ENCODE measurements at places on chromosomes 12 and 14.

DNA sequence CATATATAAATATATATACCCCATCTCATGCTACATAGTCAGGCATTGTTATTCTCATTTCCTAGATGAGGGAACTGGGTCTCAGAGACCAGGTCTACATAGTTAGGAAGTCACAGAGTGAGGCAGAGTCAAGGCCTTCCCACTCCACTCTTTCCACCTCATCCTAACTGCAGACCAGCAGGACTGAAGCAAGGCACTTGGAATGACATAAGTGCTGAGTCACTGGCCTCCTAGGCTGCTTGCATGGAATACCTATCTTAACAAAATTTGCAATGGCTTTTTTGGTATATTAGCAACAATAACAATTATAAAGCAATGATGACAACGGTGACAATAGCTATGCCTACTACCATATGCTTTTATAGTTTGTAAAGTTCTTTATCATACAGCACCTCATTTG lies 5.4 kb upstream of the ANO4 start:
- DNase-seq: no peak

- DNase-seq: no peak
These were observed 38.8 kb downstream of the DIO2 start for GRCh38 chr14:80172375-80173051.

DNA sequence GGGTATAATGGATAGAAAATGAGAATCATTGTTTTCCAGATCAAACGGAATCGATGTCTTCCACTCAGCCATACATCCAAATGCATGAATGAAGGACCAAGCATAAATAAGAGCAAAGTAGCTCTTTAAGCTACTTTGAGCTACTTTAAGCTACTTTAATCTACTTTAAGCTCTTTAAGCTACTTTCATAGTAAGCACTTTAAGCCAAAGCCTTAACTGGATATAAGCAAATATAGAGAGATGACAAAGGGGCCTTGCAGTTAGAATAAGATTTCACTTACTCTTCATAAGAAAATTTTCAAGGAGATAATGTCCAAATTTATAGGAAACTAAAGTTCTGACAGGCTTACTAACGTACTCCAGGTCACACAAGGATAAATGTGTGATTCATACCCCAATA lies 355.6 kb upstream of the KITLG start:
- no peak for DNase-seq

- DNase-seq: peak; percentile 58
These were observed 43.0 kb upstream of the TSPAN9 start for GRCh38 chr12:3034067-3034750.

- no peak for DNase-seq
These were observed 3.4 kb upstream of the TMEM19 start for GRCh38 chr12:71682466-71682865.

DNA sequence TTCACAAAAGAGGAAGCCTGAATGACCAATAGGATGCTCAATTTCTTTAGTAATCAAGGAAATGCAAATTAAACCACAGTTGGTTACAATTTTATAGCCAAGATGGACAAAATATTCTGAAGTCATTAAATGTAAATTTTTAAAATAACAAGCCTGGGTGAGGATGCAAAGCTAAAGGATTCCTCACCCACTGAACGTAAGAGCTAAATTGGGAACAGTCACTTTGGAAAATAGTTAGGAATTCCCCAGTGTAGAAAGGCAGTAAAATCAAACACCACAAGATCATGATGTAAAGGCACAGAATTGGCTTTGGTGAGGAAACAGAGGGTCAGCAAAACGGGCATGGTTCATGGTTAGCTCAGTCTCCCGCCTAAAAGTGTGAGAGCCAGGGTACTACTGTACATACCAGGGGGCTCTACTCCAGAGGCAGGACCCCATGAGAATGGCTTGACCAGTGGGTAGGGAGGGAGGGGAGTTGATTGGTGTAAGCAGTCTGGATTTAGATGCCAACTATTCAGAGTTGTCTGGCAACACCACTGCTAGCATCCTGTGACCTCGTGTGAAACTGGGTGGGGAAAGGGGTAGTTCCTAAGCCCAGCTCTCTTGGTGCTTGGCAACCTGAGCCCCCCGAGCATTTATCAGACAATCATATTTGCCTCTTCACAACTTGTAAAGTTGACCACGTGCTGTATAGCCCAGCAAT lies 213.4 kb upstream of the EGLN3 start:
- no peak for DNase-seq

GRCh38 chr14:99925471-99925870 lies 132.3 kb downstream of the EML1 start:
- DNase-seq: no peak

- no peak for DNase-seq
These were observed 54.9 kb downstream of the SLC16A7 start for GRCh38 chr12:59650588-59651228.

- DNase-seq: no peak
These were observed 37.4 kb downstream of the MMAB start for GRCh38 chr12:109535863-109536250.

GRCh38 chr14:80681651-80682050 lies 259.9 kb downstream of the CEP128 start:
- DNase-seq: no peak

GRCh38 chr12:41476499-41477439 lies 288.6 kb downstream of the PDZRN4 start:
- no peak for DNase-seq

GRCh38 chr12:3468329-3468728 lies 22.7 kb upstream of the PRMT8 start:
- DNase-seq: no peak

- peak; percentile 3 for DNase-seq
These were observed 122.0 kb downstream of the KCNC2 start for GRCh38 chr12:75087654-75088053.

Data from activated CD4-positive, alpha-beta T cell treated with anti-CD3 and anti-CD28 coated beads, Interleukin-2, amount 50 U/mL, for 48 hours (primary cell).